ENCODE measurements at places on chromosomes 1 and 21. TPM values are rescaled to one million over a fixed set of nuclear protein-coding genes. Genes with fewer than 3 reads are reported as not detected.
A peak's percentile ranks its signal among the peaks of the same experiment; 100 is the strongest.

DNA sequence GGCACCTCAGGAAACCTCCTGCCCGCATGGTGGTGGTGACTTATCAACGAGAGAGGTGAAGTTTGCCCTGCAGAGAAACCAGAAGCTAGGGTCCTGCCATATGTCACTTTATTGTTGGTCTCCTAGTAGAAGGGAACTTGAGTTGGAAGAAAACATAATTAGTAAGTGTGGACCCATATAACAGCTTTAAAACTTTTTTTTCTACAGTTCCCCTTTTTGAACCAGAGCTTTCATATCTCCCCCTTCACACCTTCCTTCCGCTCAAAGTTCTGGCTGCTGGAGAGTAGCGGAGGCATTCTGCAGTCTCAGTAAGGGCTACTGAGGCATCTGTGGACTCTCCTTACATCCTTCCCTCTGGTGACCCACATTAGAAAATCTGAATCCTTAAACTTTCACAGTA is 48.9 kb downstream of the PHC2 start:
- DNase-seq: no peak

GRCh38 chr1:160400223-160400645 is at the start of gene VANGL2:
VANGL2 (plus strand) TSS chr1:160400564; CDS start chr1:160415838, 15,274 bp downstream.
- DNase-seq: peak; percentile 89

DNA sequence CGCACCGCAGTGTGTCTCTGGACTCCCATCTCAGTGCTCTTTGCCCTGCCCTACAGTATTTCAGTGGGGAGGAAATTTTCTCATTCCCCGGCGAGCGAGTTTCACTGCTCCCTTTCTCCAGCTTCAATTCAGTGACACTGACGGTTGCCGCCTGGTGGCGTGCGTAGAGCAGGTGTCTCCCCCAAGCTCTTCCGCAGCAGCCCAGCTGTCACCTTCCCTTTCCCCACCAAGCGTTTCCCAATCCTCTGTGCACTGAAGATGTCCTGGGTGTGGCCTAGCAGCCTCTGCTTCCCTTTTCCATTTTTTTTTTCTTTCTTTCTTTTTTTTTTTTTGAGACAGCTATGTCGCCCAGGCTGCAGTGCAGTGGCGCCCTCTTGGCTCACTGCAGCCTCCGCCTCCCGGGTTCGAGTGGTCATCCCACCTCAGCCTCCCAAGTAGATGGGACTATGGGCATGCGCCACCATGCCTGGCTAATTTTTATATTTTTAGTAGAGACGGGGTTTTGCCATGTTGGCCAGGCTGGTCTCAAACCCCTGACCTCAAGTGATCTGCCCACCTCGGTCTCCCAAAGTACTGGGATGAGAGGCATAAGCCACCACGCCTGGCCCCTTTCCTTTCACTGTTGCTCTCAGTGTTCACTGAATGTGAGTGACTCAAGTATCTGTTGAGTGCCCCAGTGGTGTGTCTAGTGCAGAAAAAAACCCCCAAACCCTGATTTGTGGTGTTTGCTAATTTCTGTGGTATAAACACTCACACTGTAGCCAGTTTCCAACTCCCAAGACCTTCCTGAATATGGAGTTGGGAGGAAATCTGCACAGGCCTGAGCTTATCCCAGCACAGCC is 30.1 kb downstream of the TNFRSF1B start:
- DNase-seq: no peak

DNA sequence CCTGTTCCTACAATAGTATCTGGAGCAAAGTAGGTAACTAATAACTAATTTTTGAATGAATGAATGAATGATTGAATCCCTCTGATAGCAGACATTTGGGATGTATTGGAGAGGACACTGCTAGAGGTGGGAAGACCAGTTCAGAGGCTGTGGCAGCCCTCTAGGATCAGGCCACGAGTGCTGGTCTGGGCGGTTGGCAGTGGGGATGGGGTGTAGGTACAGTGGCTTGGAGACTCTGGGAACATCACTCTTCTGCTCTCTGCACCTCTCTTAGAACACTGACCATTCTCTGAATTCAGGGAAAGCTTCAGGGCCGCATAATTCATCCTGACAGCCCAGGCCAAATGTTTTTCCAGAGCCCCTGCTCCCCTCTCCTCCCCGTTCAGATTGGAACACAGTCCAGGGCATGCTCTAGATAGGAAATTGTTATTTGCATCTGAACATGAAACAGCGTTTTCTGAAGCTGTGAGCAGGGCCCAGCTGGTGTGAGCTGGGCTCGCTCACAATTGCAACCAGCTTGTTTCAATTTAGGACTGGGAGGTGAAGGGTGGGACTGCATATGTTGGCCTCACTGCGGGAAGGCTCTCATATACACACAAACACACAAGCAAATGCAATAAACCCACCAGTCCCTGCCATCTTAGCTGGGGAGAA is 253.1 kb upstream of the USP24 start:
- DNase-seq: peak; percentile 7

GRCh38 chr1:228953207-228953606 is 217.9 kb downstream of the RHOU start:
- no peak for DNase-seq

DNA sequence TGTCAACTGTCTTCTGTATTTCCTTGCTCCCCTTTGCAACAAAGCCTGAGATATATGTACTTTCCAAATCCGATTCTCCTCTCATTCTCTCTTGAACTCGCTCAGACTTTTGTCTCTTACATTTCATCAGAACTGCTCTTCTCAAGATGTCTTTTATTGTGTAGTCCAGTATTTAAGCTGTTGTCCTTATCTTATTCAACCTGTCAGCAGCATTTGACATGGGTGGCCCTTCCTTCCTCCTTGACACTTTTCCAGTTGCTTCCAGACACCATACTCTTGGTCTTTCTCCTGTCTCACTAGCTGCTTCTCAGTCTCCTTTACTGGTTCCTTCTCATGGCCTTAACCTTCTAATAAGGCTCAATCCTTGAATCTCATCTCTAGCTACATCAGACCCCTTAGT is 47.0 kb downstream of the TSNAX start:
- DNase-seq: no peak

GRCh38 chr21:31735511-31735992 is 3.6 kb upstream of the SCAF4 start:
- DNase-seq: peak; percentile 88

- no peak for DNase-seq
These were observed 47.2 kb downstream of the ARHGEF11 start for GRCh38 chr1:156998301-156998700.

- no peak for DNase-seq
These were observed 62.3 kb downstream of the ARHGEF10L start for GRCh38 chr1:17601643-17602382.

DNA sequence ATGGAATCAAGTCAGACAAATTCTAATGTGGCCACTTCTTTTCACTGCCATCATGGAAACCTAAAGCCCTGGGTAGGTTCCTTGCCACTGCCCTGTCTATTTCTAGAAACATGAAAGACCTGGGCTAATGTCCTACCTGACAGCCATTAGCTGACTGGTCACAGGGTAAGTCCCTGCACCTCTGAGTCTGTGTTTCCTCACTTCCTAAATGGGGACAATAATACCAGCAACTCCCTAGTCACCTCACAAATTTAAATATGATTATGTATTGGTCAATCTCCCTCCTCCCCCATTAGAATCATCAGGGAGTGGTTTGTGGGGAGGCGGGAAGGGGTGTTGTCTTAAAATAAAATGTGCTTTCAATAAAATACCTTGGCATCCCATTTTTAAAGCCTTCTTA is 2.2 kb downstream of the CREG1 start:
- peak; percentile 51 for DNase-seq

DNA sequence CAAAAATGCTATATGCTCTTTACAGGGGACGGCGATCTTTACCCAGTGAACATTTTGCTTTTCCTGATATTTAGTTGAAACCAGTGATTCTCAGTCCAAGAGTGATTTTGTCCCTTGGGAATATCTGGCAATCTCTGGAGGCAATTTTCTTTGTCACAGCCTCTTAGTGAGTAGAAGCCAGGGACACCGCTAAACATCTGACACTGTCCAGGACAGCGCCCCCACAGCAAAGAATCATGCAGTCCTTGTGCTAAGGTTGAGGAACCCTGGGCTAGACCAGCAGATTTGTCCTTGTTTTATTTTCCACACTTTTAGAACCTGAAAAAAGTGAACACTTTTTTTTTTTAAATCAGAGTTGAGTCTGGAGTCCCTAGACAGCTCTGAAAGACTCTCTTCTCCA is 13.1 kb downstream of the EVA1C start:
- DNase-seq: peak; percentile 30

- no peak for DNase-seq
These were observed 1.9 kb downstream of the OR14A16 start for GRCh38 chr1:247822060-247822459.

GRCh38 chr1:31318146-31318545 is 21.3 kb downstream of the ZCCHC17 start:
- no peak for DNase-seq

- peak; percentile 26 for DNase-seq
These were observed 25.9 kb downstream of the ITSN1 start for GRCh38 chr21:33668180-33668579.

DNA sequence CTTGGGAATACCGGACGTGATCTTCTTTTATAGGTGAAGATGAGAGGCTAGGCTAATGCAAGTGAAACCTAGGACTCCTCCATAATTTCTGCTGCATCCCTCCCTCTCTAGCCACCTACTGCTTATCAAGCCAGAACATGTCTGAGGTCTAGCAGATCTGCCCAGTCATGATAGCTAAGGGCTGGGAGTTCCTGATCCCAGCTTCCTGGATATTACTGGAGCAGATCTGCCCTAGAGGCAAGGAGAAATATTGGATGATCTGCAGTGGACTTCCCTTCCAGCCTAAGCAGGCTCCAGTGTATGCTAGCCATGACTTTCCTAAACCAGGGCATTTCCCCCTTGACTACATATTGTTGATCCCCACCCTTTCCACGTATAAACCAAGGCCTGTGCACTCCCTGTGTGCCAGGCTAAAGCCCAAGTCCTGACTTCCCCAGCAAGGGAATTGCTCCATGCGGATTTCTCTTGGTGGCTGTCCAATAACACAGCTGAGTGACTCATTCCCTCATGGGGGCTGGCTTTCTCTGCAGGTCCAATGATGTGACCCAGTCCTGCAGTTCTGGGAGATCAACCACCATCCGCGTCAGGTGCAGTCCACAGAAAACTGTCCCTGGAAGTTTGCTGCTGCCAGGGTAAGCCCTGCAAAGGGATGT is 15.5 kb upstream of the SARS1 start:
- DNase-seq: peak; percentile 93

DNA sequence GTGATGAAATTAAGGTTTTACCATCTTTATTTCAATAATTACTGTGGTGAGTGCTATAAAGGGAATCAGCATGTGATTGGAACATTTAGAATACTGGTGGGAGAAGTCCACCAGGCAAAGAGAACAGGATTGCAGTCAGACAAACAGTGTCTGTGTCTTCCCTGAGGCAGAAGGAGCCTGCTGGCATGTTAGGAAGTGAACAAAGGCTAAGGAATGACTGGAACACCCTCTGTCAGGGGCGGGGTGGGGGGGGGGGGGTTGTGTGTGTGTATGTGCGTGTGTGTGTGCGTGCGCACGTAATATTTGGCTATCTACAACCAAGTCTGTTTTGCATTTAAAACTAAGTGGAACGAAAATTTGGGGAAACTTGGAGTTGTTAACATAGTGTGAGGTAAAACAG is 30.2 kb downstream of the SRRM1 start:
- DNase-seq: no peak

DNA sequence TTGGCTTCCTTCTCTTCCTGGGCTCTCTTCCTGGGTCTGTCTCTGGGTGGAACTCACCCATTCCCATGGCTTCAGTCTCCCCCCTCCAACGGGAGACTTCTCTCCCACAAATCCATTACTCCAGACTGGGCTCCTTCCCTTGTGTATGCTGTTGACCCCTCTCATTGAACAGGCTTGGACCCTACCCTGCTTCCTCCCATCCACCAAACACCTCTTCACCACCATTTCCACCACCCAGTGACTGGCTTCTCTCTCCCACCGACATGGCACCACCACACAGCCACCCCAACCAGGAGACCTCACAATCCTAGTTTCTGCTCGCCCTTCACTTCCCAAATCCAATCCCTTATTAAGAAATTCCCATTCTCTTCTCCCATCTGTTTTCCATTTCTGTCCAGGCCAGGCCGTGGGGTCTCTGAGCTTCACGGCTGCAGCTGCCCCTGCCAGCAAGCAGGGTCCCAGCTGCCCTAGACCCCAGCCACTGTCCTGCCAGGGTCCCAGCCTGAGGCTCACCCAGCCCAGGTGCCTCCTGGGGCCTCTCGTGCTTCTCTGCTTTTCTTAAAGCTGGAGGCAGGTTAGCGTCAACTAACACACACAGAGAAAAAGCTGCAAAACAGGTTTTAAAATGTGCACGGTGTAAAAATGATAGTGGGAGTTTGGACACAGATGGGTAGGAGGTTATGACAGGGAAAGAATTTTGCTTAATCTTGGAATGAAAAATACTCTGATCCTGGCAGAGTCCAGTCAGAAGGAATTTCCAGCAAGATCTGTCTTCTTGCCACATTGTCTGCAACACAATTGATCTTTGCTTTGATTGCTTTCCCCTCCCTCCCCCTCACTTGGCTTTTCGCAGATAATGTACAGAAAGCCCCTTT is 383.8 kb upstream of the VAMP3 start:
- DNase-seq: no peak

GRCh38 chr1:116958977-116959376 is 42.6 kb upstream of the CD101 start:
- no peak for DNase-seq

DNA sequence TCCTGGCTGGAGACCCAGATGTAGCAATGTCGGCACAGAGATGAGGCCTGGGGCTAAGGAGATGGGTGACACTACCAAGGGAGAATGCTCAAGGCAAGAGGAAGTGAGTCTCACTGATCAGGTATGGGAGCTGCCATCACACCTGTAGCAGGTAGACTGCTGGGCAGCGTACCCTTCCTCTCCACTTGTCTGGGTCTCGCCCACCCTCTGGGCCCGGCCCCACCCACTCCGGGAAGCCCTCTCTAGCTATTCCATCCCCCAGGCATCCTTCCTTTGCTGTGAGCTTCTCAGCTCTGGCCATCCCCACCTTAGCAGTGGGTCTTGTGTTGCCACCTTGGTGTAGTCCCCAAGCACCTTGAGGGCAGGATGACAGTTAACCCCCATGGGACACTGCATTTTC is 87.7 kb upstream of the EDN2 start:
- no peak for DNase-seq

DNA sequence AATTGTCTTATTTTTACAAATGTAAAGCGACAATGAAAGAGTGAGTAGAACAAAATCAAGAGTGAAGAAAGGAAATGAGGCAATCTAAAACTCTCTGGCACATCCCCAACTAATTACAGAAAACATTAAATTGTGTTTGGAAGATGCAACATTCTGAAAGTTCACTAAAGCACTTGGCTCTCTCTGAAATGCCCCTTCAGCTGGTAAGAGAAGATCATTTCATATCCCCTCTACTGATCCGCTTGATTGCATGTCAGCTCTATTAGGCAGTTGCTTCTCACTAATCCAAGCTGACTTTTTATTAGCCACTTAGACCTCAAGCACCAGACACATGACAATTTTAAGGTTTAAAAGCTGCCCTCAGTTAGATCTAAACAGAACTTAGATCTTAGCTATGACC is 262.8 kb upstream of the PRMT6 start:
- DNase-seq: no peak

GRCh38 chr1:10637400-10637799 is 159.0 kb downstream of the CASZ1 start:
- DNase-seq: no peak

The CBS gene
- 419 TPM for total RNA-seq

The CLCA1 gene
- 0.22 TPM for total RNA-seq

The KRTAP21-2 gene
- not detected for total RNA-seq

The TMCC2 gene
- total RNA-seq: 1.8 TPM

The ANGPTL1 gene
- total RNA-seq: 0.04 TPM

The TBX19 gene
- total RNA-seq: 1.8 TPM

The RGS1 gene
- total RNA-seq: 0.42 TPM

The TCHHL1 gene
- total RNA-seq: not detected

The AHCYL1 gene
- total RNA-seq: 84.9 TPM

The BCL2L15 gene
- 0.09 TPM for total RNA-seq

Data from K562 (cell line).